T-helper 1 cell (primary cell): ENCODE measurements at places on chromosomes 5 and 9.

- DNase-seq, result no peak
These were observed 153.2 kb downstream of the MACROH2A1 start for GRCh38 chr5:135245521-135246499.

DNA sequence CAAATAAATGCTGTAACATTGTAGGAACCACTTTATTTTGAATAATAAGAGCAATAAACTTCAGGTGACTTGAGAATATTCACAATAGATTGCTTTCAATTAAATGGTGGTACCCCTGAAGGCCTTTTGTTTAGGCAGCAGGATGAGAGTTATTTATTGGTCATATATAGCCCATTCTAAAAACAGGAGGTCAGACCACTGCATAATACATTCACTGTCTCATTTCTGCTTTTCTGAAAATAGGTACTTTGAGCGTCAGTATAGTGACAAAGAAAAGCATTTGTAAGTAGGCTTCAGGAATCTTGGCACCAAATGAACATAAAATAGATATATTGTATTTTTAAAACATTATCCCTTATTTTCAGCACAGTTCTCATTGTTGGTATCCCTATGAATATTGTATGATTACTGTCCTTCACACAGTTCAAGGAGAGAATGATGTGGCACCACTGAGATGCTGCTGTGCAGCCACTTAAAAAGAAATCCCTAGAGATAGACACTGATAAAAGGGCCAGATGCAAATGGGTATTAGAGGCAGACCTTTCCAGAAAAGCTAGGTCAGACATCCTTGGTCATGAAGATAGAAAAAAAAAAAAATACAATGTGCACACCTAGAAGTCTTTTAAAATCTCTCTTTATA lies 381.8 kb upstream of the ST8SIA4 start:
- DNase-seq, result no peak

- DNase-seq, result no peak
These were observed 141.4 kb upstream of the LMX1B start for GRCh38 chr9:126472198-126472947.

DNA sequence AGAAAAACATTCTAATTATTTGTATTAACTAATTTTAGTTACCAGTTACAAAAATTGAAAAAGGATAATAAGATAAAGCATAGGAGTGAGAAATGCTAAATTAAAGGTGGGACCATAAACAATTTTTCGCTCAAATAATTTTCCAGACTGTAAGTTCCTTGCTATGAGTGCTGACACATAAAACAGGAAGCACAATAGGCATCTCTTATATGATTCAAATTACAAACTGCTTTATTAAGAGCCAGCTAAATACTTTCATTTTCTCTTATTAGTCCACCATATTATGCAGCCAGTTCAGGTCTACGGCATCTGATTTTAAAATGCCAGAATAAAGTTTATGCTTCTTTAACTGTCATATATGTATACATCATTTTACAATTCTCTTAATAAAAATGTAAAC lies 4.4 kb downstream of the RC3H2 start:
- no peak for DNase-seq

GRCh38 chr9:129385211-129385934 lies 207.3 kb upstream of the IER5L start:
- DNase-seq, result no peak

GRCh38 chr9:13532407-13532806 lies 252.9 kb upstream of the MPDZ start:
- no peak for DNase-seq

DNA sequence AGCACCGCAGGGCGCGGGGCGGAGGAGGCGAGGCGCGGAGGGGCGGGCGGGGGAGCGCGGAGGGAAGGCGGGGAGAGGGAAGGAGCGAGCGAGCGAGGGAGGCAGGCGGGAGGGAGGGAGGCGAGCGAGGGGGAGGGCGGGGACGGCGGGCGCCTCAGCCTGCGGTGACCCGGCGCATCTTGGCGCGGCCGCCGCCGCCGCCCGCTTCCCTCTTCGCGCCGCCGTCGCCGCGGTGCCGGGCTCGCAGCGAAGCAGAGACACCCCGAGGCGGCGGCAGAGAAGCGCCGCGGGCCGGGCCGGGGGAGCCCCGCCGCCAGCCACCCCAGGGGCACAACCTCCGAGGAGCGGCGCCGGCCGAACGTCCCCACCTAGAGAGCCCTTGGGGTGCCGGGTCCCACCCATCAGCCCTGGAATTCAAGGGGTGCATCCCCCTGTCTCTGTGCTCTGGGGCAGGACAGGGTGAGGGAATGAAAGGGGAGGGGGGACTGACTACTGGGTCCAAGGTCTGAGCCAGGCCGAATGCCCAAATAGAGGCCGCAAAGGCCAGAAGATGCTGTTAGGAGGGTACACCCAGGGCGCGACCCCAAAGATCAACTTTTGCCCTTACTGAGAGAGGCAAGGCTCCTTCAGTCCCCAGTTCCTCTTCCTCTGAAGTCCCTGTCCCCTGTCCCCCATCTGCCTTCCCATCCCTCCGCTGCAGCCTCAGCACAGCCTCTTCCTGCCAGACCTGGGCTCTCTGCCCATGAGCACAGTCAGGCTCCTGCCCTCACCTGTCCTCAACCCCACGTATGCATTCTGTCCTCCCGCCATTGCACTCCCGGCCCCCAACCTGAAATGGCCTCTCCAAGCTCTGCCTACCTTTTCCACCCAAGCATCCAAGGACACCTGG lies at the start of gene ADAMTS2:
ADAMTS2 (minus strand) TSS at position 29 of the 889 bp plus-strand sequence. CDS start 133 bp downstream, outside the sequence.
- no peak for DNase-seq

DNA sequence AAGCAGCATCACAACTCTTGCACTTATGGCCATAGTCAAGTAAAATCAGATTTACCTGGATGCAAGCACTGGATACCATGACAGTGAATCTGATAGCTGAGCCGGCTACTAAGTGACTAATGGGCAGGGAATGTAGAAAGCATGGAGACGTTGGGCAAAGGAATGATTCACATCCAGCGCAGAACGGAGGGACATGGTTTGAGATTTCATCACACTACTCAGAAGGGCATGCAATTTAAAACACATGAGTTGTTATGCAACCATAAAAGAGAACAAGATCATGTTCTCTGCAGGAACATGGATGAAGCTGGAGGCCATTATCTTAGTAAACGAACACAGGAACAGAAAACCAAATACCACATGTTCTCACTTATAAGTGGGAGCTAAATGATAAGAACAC lies 169.1 kb upstream of the PIK3R1 start:
- no peak for DNase-seq

- DNase-seq, result no peak
These were observed 56.7 kb downstream of the PCDH1 start for GRCh38 chr5:141821430-141821925.

DNA sequence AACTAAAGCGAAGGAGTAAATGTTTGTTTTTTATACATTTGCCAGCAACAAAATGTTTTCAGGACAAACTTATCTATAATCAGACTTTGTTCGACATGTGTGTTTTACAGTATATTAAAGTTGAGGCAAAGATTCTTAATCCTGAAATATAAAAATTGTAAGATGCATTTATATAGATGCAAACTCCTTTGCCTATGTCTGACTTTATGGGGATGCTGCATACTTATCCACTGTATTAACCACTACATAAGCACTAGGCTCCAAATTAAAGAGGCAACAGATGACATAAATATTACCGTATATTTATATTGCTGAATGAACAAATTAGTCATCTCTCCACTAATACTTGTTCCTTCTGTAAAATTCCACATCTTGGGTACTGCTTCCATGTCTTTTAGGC lies 882.7 kb upstream of the ARRDC3 start:
- no peak for DNase-seq

- DNase-seq, result no peak
These were observed 66.9 kb downstream of the DCP2 start for GRCh38 chr5:113043491-113043931.

DNA sequence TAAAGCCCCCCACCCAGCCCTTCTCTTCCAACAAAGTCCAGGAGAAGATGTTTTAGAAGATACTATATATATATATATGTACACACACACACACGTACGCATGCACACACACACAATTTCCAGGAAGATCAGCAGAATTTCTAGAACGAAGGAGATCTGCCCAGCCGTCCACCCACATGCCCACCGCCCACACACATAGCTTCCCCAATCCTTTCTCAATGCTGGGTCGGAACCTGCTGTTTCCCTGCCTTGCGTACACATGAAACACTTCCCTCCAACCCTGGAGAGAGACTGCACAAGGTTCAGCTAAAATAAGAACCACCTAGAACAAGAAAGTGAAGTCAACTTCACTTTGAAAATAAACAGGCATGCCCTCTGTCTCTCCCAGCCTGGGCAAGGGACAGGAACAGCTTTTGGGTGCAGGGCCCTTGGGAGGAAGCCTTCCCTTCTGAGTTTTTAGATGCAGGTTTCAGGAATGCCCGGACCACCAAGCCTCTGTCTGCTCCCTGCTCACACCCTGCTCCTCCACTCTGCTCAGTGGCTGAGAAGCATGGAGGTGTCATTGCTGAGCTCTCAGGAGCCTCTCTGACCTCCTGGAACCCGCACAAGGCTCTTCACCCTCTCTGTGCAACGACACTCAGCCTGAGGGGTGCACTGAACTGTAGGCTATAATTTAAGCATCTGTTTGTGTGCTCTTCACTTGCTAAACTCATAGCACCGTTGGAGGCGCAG lies 149.4 kb downstream of the C5orf15 start:
- no peak for DNase-seq
